ENCODE measurements at places on chromosomes 3 and 15.

DNA sequence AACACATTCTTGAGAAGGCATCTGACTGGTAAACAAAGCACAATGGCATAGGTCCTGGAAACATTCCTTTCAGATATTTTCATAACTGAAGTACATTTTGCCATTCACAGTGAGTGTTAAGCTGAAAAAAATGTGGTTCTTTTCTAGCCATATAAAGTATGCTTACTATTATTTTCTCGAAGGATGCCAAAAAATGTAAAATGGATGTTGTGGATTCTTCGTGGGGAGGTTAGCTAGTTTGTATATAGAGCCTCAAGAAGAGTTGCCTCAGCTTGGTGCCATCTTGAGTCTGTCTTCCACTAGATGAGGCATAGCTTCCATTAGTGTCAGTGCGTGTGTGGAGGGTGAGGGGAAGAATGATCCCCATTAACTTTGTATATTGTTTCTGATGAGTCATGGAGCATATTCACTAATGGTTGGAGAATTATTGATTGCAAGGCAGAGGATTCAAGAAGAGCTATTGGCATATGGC is 4.1 kb downstream of the MBNL1 start:
- DNase-seq = peak; percentile 82

DNA sequence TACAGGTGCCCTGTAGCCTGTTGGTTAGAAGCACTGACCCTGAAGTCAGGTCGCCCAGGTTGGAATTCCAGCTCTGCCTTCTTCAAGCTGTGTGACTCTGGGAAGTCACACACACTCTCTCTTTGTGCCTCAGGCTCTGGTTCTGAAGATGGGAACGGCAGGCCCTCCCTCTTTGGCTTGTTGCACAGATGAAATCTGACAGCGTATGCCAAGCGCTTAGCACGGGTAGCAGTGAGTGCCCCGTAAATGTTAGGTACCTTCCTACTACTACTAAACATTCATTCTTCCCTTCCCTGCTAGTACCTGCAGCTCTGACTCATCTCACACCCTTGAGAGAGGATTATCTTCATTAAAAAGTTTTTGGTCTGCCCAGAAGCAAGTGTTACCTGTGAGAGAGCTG is 139.0 kb downstream of the PGPEP1L start:
- DNase-seq = no peak

GRCh38 chr3:149767720-149768119 is 15.4 kb upstream of the COMMD2 start:
- no peak for DNase-seq

DNA sequence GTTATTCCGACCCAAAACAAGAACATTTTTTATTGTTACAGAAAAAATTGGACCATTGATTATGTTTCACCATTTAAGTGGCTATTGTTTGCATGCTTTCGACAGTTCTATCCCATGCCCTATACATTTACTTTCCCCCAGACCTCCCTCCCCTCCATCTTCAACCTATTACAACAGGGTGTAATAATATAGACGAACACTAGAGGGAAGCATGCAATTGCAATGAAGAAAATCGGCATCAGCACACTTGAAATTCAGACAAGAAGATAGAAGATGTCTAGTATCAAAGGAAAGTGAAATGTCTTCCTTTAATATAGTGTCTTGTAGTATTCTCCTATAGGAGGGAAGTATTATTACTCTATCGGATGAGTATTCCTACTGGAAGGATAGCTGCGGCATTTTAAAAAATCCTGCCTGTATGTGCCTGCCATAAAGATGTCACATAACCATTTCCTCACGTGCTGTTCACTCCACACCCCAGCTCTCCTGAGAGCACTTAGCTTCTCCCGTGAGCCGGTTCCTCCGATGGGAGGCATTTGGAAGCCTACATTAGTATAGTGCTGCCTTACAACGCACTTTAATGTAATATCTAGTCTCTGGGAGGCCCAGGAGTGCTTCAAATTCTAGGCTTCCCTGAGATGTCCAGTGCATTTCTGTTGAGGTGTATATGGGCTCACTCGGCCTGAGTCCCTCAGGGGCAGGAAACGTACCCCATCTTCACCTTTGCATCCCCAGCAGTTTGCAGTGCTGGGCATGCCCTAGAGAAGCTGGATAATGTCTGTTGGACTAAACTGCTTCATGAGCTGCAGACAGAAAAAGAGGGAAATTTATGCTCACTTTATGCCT is 17.8 kb upstream of the ERICH6 start:
- DNase-seq = peak; percentile 87

GRCh38 chr3:48514431-48515227 is 10.7 kb upstream of the SHISA5 start:
- DNase-seq = no peak

- DNase-seq = no peak
Observed at GRCh38 chr15:48112242-48112641, 8.5 kb upstream of the SLC24A5 start.

GRCh38 chr3:99686469-99686868 is 48.1 kb downstream of the COL8A1 start:
- no peak for DNase-seq

GRCh38 chr15:63469984-63470383 is 34.4 kb upstream of the USP3 start:
- DNase-seq = no peak

- no peak for DNase-seq
Observed at GRCh38 chr15:73870700-73871408, 2.5 kb upstream of the TBC1D21 start.

DNA sequence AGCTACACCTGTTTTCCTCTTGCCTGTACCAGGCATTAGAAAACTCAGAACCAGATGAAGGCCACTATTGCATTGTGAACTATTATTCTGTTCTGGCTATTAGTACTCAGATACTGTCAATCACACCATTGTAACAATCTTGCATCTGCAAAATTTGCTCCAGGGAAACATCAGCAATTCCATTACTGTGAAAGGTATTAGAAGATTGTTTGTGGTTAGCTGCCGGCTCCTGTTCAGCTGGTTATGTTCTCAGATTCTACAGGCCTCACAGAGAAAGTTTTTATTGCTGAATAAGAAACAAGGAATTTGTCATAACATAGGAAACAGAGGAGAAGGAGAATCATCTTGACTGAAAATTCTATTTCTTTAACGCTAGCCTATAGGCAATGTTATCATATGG is 179.9 kb downstream of the PLOD2 start:
- DNase-seq = no peak

DNA sequence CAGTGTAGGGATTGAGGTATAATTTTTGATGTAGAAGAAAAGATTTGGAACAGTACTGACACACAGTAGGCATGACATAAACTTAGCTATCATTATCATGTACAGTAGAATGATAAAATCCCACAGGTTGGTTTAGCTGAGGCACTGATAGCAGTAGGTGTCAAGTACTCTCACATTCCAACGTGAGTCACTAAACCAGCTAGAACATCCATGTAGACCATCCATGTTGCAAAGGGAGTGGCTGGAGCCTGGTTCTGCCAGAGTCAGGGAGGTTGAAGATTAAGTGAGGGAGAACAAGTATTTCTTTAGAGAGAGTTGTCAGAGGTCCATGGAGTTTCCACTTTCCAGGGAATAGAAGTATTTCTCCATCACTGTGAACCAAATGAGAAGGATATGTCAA is 157.2 kb upstream of the TMEM108 start:
- DNase-seq = no peak

GRCh38 chr3:165526367-165526766 is 310.9 kb downstream of the BCHE start:
- no peak for DNase-seq

GRCh38 chr15:43253431-43254403 is 13.0 kb downstream of the TGM5 start:
- DNase-seq = no peak

- DNase-seq = no peak
Observed at GRCh38 chr3:58419780-58420507, 13.7 kb downstream of the PDHB start.

GRCh38 chr3:115217678-115218451 is 70.8 kb upstream of the ZBTB20 start:
- no peak for DNase-seq

- DNase-seq = no peak
Observed at GRCh38 chr3:170707899-170708298, 122.0 kb upstream of the SLC7A14 start.

DNA sequence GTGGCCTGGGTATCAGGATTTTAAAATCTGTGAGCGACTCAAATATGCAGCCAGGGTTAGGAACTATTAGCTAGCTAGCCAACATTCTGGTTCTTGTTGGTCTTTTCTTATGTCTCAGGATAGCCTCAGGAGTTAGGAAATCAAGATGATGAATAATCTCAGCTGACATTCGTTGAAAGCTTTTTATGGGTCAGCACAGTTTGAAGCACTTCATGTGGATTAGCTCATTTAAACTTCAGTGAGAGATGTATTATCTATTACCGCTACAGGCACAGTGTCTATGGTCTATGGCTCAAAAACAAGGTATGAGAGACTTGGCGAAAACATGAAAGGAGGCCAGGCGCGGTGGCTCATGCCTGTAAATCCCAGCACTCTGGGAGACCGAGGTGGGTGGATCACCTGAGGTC is 187.5 kb upstream of the THRB start:
- DNase-seq = no peak

DNA sequence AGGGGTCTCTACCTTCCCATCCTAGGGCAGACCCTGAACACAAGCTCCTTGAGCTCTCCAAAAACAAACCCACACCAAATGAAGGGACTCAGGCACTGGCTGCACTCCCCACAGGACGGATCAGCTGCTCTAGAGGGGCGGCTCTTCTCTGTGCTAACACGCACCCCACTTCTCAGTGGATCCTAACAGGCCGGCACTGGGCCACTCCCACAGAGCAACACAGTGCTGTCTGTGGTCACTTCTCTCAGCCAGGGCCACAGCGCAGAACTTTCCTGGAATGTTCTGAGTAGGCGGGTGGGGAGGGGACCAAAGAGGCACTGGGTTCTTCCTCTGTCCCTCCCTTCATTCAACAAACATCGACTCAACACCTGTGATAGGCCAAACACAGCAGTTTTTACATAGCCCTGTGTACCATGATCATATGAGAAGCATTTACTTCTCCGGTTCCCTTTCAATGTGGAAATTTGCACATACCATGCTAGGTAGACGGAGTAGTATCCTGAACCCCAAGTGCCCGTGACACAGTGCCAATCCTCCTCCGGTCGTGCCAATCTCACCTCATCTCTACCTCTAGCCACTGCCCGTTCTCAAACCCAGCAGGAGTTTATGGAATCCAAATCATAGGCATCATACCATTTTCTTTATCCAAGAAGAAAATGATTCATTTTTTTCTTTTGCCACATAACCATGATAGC is 98.1 kb downstream of the LRIG1 start:
- no peak for DNase-seq

GRCh38 chr3:127764841-127765362 is 57.4 kb downstream of the MGLL start:
- DNase-seq = no peak

DNA sequence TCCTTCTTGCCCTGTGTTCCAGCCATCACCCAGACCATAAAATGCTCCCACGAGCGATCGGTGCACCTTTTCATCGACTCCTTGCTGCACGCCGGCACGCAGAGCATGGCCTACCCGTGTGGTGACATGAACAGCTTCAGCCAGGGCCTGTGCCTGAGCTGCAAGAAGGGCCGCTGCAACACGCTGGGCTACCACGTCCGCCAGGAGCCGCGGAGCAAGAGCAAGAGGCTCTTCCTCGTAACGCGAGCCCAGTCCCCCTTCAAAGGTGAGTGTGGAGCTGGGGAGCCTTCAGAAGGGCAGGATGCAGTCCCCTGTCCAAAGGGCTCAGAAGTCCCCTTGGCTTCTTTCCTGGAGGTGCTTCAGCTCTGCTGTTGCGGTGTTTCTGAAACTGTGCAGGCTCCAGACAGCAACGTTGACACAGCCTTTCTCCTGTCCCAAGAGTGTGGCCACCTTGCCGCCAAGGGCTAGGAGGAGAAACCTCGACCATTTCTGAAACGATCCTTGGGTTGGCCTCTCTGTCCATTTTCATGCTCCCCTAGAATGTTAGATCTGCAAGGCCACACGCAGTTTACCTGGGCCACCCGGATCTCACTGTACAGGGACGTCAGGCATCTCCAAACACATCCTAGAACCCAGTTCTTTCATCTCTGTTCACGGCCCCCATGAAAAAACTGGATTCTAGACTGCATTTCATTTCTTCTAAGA is 116.7 kb downstream of the LIPC start:
- no peak for DNase-seq

DNA sequence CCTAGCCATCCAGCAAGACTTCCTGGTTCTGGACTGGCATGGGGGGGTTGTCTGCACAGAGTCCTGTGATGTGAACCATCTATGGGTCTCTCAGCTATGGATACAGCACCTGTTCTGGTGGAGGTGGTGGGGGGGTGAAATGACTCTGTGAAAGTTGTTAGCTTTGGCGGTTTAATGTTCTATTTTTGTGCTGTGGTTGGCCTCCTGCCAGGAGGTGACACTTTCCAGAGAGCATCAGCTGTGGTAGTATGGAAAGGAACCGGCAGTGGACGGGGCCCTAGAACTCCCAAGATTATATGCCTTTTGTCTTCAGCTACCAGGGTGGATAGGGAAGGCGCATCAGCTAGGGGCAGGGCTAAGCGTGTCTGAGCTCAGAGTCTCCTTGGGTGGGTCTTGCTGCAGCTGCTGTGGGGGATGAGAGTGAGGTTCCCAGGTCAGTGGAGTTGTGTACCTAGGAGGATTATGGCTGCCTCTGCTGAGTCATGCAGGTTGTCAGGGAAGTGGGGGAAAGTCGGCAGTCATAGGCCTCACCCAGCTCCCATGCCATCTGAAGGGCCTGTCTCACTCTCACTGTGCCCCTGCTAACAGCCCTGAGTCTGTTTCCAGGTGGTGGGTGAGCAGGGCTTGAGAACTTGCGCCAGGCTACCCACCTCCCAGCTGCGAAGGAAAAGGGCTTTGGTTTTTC is 7.1 kb upstream of the LARS2 start:
- no peak for DNase-seq

DNA sequence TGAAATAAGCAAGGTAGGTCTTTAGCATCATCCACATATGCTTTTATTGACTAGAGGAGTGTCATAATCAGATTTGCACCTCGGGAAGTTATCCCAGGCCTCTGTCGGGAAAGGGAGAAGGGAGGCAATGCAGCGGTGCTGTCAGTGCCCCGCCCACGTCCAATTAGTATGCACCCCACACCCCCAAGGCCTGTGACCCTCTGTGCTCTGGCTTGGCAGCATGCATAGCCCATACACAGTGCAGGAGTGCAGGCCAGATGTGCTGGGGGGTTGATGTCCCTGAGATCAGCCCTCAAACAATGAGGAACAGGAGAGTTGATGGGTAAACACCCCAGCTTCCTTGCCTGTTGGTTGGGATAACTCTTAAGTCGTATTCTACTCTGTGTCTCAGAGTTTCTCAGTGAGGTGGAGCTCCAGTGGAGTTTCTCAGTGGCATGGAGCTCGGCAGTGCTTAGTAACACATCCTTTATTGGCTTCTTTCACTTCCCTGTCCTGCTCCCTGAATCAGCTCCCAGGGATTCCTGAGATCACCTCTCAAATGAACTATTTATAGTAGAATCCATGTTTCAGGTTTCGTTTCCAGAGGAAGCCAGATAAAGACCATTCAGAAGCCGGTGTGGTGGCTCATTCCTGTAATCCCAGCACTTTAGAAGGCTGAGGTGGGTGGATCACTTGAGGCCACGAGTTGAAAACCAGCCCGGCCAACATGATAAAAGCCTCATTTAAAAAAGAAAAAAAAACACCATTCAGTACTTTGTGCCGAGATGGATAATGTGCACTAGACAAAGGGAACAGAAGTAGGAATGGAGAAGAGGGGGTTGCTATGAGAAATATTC is 26.7 kb upstream of the NDUFB4 start:
- no peak for DNase-seq

Data from hematopoietic multipotent progenitor cell treated with erythropoietin and hydrocortisone succinate and interleukin-3 and kit ligand, for 17 days (in vitro differentiated cells).